ENCODE measurements at places on chromosomes 6 and 20.

DNA sequence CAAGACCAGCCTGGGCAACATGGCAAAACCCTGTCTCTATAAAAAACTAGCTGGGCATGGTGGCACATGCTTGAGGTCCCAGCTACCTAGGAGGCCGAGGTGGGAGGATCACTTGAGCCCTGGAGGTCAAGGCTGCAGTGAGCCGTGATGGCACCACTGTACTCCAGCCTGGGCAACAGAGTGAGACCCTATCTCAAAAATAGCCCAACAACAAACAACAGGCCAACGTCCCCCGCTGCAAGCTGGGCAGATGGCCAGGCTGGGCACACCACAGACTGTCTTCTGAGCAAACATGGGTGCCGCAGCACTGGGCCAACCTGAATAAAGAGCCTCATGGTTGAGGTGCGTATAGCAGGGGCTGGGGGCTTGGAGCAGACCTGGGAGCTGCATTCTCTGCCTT is 46.6 kb upstream of the SRF start:
- peak; percentile 40 for DNase-seq

DNA sequence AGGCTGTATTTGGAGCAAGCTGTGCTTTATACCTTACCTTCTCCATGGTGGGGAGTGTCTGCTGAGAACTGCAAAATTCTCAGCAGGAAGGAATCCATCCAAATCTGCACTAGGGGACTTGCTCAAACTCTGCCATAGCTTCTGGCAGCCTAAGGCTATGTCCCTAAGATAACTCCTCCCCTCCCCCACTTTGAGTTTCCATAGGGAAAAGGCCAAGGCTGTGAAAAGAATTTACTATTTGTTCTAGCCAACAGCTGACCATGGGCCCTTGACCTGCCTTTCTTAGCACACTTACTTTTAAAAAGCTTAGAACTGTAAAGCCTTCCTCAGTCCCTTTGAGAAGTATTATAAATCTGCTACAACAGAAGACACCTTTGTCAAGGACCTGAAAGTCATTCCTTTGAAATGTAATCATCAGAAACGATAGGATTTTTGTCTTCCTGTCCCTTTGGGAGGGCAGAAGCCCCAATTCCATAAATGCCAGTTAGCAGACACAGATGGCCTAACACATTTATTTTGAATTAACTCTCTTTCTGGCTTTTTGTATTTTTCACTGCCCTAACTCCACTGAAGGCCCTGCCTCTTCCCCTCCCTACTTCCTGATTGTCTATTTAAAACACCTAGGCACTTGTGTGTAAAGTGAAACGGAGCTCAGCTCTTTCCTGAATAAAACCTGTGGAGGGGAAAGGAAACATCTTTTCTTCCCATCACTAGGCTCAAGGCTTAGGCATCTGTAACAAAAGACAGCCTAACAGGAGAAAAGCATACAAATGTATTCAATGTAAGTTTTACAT is 157.1 kb downstream of the AKAP7 start:
- no peak for DNase-seq

DNA sequence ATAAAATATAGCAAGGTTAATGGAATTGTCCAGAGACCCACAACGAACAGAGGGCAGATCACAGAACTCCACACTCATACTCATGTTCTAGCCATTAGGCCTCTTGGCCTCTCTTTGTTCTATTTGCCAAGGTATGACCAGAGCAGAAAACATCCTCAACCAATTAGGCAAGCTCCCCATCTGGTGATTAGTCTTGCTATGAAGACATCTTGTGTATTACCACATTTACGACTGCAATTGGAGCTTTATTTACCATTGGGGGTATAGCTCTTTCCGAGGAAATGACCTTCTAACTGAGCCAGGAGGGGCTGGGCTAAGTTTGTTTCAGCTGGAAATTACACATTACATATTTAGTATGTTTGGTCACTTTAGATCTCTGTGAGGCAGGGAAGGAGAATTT is 593.9 kb downstream of the CD109 start:
- DNase-seq: no peak

DNA sequence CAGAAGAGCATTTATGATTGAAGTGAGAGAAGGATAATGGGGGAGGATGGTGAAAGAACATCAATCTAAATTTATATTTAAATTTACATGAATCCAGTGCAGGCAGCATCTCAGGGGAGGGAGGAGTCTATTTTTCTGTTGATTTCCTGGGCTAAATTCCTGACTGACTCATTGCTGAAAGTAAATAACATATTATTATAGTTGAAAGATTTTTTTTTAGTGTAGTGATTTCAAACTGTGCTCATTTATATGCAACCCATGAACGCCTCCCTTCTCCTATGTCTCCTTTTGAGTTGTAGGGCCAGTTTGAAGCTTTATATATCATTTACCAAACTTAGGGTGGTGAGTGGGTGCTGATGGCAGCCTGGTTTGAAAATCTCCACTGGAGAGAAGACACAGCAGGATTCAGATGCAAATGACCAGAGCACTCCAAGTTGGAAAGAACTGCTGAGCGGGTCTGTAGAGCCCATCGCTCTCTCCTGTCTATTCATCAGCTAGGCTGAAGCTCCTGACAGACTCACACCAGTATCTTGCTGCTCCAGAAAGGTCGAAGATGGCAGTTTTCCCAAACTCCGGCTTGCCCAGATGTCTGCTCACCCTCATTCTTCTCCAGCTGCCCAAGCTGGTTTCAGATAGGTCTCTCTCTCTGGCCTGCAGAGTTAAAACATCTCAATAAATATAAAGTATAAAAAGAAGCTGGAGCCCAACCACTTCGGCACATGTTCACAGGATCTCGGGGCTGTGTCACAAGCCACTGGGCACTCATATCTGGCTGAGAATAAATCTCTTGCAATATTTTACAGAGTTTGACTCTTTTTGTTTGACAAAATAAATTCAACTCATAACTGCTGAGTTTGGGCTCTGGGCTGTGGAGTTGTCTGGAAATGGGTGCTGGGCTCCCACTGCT is 18.3 kb downstream of the BTN2A1 start:
- no peak for DNase-seq

- no peak for DNase-seq
Measured at GRCh38 chr6:5036269-5036668, 32.4 kb upstream of the RPP40 start.

DNA sequence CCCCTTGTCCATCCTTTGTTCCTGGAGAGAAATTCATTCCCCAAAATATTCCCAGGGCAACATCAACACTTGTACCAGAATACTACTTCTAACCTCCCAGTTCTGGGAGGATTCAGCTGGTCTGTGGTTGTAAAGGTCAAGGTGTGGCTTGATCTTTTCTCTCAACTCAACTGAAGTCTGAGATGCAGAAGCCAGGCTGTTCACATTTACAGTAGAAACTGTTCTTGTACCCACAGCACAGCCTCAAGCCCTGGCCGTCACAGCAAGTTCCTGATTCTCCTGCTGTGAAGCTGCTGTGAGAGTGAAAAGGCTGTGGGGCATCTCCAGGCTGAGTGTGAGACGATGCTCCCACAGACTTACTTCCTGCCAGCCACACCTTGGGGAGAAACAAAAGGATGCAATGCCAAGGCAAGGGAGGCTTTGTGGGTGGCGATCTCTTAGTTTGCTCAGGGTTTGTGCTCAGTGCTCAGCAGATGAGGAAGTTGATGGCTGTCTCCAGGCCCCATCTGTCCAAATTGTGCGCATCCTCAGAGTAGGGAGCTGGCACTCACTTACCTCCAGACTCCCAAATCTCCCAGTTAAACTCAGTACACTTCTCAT is 143.9 kb upstream of the FOXA2 start:
- DNase-seq: no peak

GRCh38 chr6:126784161-126784790 is 334.2 kb upstream of the RSPO3 start:
- DNase-seq: no peak

DNA sequence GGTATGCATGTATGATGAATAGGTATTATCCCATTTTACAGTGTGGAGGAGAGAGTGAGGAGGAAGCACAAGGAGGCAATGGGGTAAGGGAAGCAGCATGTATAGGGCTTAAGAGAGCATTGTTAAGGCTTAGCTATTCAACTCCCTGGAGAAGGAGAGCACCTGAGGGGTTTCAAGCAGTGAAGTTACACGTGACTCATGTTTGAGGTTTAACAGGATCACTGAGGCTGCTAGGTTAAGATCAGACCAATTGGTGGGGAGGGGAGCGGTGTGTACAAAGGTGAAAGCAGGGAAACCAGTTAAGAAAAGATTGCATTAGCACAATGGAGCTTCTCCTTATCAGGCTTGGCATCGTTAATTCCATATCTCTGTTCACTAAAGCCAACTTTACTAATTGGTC is 64.4 kb upstream of the NHSL1 start:
- no peak for DNase-seq

Data from NCI-H1092 treated with DMSO at 0.1 percent for 48 hours (cell line).